Sciatic nerve (tissue), 2 donors: ENCODE measurements at places on chromosomes 3 and 15.

- no peak for DNase-seq
Observed at GRCh38 chr3:38141952-38142273, 3.5 kb downstream of the MYD88 start.

DNA sequence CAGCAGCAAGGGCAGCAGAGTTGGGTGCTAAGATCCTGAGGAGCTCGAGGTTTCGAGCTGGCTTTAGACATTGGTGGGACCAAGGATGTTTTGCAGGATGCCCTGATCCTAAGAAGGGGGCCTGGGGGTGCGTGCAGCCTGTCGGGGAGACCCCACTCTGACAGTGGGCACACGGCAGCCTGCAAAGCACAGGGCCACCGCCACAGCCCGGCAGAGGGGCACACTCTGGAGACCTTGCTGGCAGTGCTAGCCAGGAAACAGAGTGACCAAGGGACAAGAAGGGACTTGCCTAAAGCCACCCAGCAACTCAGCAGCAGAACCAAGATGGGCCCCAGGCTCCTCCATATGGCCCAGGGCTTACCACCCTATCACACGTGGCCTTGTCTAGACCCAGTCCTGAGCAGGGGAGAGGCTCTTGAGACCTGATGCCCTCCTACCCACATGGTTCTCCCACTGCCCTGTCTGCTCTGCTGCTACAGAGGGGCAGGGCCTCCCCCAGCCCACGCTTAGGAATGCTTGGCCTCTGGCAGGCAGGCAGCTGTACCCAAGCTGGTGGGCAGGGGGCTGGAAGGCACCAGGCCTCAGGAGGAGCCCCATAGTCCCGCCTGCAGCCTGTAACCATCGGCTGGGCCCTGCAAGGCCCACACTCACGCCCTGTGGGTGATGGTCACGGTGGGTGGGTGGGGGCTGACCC lies 18.8 kb downstream of the SEC61A1 start:
- DNase-seq, result no peak

GRCh38 chr15:73996939-73997338 lies 2.4 kb downstream of the PML start:
- DNase-seq, result no peak

DNA sequence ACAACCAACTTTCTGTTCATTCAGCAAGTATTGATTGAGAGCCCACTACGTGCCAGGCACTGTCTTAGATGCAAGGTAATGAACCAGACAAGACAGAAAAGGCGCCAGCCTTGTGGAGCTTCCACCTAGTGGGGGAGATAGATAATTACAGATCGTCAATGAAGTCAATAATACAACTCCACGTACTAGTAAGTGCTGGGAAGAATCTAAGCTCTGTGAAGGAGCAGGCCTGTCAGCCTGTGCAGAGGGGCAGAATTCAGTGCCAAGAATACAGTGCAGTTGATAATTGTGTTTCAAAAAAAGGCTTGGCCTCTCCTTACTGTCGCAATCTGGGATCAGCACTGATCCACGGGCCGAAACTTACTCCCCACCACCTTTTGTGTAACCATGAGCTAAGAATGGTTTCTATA lies 186.3 kb downstream of the FEZF2 start:
- DNase-seq, result no peak

- DNase-seq, result no peak
Observed at GRCh38 chr3:136177876-136178275, 18.3 kb downstream of the MSL2 start.

DNA sequence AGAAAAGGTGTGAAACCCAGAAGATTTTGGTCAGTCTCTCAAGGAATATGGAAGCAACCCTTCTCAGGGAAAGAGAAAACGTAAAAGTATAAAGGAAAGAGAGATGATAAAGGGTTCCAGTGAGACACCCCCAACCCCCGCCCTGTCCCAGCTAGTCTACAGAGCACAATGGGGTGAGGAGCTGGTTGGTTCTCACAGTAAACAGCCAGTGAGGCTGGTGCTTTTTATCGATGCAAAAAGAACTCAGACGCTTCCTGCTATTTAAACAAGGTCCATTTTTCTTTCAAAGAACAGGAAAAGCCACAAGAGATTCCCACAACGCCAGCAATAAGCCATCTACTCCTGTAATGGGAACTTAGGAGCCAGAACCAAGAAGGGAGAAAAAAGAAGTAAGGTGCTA lies 65.9 kb downstream of the CHAC1 start:
- no peak for DNase-seq

DNA sequence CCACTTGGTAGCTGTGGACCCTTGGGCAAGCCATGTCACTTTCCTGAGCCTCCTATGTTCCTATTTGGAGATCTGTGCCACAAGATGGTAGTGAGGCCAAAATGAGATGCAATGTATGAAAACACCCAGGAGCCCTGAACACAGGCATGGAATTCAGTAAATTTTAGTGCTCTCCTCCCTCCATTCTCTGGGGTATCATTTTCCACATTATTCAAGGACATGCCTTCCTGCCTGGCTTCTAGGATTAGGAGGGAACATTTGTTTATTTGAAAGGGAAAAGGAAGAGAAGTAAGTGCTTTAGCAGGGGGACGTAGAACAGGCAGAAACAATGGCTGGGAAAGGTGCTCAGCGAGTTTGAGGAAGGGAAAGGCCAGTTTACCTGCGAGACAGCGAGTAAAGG lies 98.8 kb downstream of the ATG7 start:
- DNase-seq, result no peak

DNA sequence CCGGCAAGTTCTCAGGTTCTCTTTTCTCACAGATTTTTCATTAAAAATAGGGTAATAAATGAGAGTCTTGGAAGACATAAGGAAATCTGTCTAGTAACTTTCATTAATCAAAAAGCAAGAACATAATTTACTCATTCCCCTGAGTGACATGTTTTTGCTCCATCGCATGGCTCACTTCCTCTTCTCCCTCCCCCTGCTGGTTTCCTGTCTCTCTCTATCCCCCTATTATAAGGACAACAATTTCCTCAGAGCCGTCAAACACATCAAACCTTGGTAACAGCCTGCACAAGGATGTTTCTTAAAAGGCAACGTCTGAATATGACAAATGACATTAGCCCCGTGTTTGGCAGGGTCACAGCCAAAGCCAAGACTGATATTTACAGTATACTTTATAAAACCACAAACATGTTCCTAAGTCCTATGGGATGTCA lies 1149.6 kb downstream of the IGSF11 start:
- no peak for DNase-seq

DNA sequence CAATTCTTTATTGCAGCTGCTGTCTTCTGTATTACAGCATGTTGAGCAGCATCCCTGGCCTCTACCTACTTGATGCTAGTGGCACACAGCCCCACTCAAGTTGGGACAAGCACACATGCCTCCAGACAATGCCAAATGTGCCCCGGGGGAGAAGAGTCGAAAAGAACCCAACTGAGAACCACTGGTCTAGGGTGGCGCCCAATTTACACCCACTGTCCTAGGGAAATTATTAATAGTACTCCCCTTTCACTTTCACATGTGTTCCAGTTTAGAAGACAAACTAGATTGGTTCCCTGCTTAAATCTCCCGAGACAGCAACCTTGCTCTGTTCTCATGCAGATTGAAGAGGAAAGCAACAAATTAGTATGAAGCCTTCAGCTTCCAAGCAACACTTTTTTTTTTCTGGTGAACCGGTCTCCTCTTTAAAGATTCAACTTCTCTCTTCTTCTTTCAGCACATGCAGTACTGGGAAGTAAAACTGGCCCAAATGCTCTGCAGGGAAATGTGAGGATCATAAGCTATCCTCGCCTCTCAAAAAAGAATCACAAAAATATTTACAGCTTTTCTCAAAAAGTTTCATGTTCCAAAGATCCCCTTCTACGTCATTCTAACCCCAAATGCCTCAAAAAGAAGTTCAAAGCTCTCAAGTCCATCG lies 823.9 kb upstream of the CFAP20DC start:
- DNase-seq, result no peak

GRCh38 chr15:57696146-57696545 lies 10.4 kb upstream of the POLR2M start:
- no peak for DNase-seq

- DNase-seq, result no peak
Observed at GRCh38 chr3:111333642-111334041, 208.4 kb upstream of the CD96 start.

DNA sequence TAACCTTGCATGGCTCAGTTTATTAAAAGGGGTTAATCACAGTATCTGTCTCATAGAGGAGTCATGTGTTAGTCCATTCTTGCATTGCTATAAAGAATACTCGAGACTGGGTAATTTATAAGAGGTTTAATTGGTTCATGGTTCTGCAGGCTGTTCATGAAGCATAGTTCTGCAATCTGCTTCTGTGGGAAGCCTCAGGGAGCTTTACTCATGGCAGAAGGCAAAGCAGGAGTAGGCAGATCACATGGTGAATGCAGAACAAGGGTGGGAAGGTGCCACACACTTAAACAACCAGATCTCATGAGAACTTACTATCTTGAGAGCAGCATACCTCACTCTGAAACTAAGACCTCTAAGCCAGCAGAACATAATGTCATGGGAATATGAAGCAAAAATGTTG lies 42.2 kb upstream of the PTX3 start:
- DNase-seq, result no peak

DNA sequence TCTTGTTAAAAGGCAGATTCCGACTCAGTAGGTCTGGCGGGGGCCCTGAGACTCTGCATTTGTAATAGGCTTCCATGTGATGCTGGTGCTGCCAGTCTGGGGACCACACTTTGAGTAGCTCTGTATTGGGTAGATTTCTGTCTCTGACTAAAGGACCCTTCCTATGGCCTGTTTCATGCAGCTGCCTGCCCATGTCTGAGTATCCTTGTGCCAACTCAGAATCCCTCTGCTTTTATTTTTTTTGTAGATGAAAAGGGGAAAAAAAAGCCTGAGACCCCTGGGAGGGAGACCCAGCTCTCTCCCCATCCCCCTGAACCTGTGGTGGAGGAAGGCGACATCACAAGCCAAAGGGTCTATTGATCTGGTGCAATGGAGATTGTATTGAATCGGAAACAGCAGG lies 81.9 kb downstream of the EBLN2 start:
- DNase-seq, result no peak

GRCh38 chr3:4113811-4114522 lies 189.2 kb upstream of the SETMAR start:
- DNase-seq, result no peak

- DNase-seq, result no peak
Observed at GRCh38 chr3:117624424-117624823, 914.8 kb downstream of the TUSC7 start.

GRCh38 chr3:20658491-20658890 lies 472.5 kb upstream of the SGO1 start:
- DNase-seq, result no peak

DNA sequence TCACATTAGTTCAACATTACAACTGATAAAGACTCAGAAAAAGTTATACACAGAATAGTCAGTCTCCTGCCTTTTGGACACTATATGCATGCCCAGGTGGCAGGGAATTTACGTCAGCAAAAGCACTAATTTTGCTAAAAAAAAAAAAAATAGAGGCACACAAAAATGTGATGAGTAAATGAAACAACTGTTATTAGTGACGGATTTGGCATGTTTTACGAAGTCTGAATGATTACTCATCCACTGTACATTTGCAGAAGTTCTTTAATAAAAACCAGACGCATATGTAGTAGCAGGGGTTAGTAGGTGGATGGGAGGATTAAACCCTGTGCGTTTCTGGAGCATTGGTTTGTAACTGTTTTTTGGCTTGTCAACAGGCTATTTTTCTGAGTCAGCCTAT lies 99.0 kb downstream of the MITF start:
- DNase-seq, result no peak

DNA sequence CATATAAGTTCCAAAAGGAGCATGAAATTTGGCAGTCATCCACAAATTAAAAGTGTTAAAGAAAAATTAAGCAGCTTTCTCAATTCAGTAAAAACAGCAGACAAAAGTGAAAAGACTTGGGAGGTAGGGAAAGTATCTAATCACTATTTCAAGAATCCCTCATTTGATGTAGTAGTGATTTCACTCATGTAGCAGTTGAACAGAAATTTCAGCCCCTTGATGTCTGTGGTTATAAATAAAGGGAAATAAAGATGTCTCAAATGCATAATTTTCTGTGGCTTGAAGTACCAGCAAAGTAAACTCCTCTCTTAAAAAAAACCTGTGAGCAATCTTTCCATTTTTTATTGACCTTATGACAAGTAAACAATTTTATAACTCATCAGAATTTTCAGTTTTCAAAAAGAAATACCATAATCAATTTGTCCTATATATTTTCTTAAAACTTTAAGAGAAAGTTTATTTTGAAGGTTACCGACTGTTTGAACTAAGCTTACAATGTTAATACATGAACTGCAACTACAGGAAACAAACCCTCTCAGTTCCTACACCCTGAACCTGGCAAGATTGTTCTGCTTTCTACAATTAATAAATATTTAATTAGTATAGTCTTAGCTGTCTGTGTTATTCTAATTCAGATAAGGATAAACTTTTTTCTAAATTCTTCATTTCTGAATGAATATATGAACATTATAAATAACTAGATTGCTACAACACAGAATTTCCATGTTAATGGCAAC lies 94.2 kb downstream of the CBLB start:
- no peak for DNase-seq

GRCh38 chr3:158802409-158803268 lies 785 bp downstream of the MFSD1 start:
- no peak for DNase-seq

- no peak for DNase-seq
Observed at GRCh38 chr3:114033721-114034120, 22.6 kb downstream of the CCDC191 start.

- no peak for DNase-seq
Observed at GRCh38 chr3:37964716-37965115, 25.9 kb upstream of the VILL start.

GRCh38 chr3:104687362-104687761 lies 679.3 kb upstream of the ALCAM start:
- DNase-seq, result no peak

- no peak for DNase-seq
Observed at GRCh38 chr15:71581398-71581930, 228.9 kb upstream of the NR2E3 start.

GRCh38 chr3:68287101-68287500 lies 632.7 kb upstream of the SUCLG2 start:
- DNase-seq, result no peak

DNA sequence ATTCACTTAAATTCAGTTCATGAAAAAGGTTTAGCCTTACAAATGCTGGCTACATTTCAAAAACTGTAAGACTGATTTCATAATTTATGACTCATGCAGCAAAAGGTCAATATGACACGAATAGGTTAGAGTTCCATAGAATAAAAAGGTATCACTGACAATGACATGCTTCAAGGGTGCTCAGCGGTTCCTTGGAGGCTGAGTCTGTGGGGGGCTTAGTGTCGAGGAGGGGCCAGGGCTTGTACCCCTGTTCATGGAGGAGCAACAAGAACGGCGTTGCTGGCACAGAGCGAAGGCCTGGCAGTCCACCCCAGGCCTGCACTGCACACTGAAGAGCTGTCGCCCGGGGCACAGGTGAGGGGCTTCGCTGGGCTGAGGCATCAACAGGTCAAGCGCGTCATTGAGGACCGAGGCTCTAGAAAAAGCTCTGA lies 174.2 kb downstream of the NR1D2 start:
- no peak for DNase-seq

DNA sequence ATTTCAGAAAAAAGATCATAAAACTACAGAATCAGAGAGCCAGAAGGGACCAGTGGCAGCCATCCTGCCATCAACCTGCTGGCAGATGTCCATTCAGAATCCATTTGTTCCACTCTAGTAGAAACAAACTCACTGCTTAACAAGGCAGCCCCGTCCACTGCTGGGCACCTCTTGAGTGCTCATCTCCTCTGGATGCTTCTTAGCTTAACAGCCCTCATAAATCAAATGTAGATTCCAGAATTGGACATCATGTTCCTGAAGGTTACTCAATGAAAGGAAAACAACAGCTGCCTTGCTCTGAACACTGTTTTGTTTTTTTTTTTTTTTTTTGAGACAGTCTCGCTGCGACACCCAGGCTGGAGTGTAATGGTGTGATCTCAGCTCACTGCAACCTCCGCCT lies 37.3 kb downstream of the ABCC5 start:
- DNase-seq, result no peak
